SIG-M5 (cell line): ENCODE measurements at places on chromosomes 5 and 9.

DNA sequence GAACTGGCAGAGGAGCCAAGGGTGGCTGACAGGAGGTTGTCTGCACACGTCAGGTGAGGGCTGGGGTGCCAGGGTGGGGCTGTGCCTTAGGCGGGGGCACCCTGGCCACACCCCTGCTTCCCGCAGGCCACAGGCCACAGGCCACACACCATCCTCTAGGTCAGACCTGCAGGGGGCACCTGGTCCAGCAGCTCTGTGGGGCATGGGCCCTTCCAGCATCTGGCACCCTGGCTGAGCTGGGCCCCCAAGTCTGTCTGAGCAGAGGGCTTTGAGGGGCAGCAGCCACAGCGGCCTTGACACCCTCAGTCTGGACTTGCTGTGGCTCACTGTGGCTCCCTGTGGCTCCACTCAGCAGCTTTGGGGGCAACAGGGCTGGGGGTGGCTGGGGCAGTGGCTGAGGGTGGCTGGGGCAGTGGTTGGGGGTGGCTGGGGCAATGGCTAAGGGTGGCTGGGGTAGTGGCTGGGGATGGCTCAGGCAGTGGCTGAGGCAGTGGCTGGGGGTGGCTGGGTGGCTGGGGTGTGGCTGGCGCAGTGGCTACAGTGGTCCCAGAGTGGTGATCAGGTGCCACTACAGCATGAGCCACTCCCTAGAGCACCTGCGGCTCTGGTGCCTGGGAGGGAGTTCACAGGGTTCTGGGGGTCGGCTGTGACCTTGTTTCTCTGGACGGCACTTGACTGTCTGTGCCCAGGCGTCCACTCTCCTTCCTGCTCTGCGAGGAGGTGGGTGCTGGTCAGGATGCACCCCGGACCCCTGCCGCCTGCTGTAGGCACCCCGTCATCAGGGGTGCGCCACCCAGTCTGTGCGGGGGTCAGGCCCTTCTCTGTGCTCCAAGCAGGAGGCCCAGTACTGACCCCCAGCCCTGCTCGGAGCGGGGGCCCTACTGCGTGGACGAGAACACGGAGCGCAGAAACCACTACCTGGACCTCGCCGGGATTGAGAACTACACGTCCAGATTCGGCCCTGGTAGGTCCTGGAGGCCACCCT, 27.1 kb downstream of the NKD2 start:
- no peak for DNase-seq

GRCh38 chr5:137113161-137113560, 386.0 kb downstream of the SPOCK1 start:
- no peak for DNase-seq

- peak; percentile 33 for DNase-seq
Measured at GRCh38 chr9:6703898-6704639, 53.7 kb upstream of the KDM4C start.

DNA sequence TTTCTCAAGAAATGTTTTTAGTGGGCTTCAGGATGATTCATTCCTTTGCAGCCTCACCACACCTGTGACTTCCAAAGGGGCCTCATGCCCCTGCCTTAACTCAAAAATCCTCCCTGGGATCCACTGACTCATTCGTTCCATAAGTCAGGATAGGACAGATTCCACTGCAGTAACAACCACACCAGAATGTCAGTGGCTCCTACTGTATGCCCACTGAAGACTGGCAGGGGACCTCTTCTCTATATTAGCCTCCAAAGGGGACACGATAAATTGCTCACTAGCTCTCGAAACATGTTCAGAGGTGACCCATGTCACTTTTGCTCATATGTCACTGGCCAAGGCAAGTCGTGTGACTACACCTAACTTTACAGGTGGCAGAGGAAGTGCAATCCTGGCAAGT, 25.7 kb upstream of the LHX2 start:
- no peak for DNase-seq

DNA sequence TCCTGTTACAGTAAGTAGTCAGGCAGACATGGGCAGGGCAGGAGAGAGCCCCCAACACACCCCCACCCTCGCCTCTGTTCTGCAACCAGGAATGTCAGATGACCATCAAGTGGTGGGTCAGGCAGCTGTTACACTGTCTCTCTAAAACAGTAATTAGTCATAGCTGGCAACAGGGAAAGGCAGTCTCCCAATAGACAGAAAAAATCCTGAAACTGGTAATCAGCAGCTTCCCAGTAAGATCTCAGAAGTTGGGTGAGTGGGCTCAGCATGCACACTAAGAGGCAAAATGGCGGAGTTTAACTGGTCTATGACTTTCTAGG, 90.2 kb downstream of the C5orf15 start:
- DNase-seq: no peak

DNA sequence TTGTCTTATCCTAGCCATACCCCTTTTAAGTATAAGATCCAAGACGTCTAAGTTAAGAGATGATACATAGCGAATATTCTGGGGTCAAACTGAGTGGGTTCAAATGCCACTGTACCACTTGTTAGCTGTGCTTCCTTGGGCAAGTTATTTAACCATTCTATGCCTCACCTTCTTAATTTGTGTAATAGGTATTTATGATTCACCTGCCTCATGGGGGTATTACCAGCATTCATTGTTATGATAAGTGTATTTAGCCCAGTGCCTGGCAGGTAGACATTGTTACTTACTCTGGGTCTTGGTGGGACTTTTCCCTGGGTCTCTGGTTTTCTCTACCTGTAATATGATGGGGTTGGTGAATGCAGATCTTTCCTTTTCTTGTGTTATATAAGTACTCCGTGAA, 3.8 kb downstream of the LARP1 start:
- no peak for DNase-seq

- no peak for DNase-seq
Measured at GRCh38 chr9:74412236-74412979, 84.7 kb upstream of the RORB start.

DNA sequence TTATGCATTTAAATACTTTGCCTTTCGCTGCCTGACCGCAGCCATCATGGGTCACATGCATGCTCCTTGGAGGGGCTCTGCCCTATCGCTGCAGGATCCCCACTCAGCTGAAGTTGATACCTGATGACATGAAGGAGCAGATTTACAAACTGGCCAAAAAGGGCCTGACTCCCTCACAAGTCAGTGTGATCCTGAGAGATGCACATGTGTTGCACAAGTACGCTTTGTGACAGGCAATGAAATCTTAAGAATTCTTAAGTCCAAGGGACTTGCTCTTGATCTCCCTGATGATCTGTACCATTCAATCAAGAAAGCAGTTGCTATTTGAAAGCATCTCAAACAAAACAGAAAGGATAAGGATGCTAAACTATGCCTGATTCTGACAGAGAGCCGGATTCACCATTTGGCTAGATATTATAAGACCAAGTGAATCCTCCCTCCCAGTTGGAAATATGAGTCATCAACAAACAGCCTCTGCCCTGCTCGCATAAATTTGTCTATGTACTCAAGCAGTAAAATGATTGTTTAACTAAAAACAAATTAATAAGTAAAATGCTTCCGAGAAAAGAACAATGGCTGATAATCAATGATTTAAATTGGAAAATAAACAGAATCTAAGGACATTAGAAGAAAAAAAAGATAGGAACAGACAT, 41.6 kb upstream of the PPP2CA start:
- DNase-seq: no peak

GRCh38 chr5:56974241-56974640, 22.3 kb upstream of the MIER3 start:
- no peak for DNase-seq

DNA sequence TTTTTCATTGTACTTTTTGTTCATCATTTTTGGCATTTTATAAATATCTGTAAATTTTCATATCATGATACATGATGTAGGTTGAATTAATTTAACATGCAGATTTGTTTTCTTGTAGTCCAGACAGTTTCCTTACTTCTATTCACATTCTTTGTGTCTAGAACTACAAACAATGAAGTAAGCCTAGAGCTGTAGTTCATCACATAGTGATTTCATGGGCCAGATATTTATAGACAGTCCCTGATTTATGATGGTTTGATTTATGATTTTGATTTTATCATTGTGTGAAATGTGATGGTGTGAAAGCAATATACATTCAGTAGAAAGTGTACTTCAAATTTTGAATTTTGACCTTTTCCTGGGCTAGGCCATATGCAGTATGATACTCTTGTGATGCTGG, 139.0 kb downstream of the ARHGEF28 start:
- DNase-seq: no peak

GRCh38 chr9:89978185-89978584, 373.4 kb downstream of the GADD45G start:
- DNase-seq: no peak

DNA sequence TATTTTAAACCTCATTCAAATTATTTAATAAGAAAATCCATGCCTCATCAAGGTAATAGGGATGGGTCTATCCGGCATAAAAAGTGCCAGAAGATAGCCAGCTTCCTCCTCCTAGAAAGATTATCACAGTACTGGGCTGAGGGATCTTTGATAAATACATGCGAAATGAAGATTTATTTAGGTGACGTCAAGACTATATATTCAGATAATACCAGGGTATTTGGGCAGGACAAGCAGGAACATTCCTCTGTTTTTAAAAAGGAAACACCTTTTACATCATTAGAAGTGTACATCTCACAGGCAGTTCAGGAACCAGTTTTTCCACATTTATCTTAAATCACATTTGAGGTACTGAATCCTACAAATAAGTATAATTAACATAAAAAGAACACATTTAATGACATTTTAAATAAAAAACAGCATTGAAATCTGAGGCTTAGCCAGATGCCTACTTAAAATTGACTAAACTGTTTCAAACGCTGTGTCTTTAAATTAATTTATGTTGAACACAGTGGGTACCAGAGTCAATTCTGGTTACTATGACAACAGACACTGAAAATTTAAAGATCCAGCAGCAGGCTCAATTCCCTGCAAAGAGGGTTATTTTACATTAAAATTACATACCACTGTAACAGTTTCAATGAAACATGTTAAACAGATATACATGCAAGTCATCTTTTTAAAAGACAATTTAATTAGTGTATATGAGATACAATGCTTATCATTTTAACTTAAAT, 124.7 kb upstream of the SLCO6A1 start:
- DNase-seq: no peak

GRCh38 chr5:6814816-6815215, 101.6 kb downstream of the TENT4A start:
- DNase-seq: no peak

DNA sequence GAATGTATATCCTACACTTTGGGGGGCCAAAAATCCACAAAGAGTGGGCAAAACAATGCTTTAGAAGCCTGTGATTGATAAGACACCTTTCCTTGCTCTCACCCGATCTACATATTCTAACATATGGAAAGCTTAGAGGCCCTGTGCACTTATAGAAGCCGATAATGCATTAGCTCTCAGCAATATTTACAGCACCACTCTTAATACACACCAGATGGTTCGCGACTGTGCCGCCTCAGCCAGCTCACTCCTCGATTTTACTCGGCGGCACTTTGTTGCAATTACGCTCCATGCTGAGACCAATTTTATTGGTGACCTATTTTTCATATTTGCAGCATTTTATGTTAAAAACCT, 18.8 kb downstream of the NR2F1 start:
- no peak for DNase-seq

DNA sequence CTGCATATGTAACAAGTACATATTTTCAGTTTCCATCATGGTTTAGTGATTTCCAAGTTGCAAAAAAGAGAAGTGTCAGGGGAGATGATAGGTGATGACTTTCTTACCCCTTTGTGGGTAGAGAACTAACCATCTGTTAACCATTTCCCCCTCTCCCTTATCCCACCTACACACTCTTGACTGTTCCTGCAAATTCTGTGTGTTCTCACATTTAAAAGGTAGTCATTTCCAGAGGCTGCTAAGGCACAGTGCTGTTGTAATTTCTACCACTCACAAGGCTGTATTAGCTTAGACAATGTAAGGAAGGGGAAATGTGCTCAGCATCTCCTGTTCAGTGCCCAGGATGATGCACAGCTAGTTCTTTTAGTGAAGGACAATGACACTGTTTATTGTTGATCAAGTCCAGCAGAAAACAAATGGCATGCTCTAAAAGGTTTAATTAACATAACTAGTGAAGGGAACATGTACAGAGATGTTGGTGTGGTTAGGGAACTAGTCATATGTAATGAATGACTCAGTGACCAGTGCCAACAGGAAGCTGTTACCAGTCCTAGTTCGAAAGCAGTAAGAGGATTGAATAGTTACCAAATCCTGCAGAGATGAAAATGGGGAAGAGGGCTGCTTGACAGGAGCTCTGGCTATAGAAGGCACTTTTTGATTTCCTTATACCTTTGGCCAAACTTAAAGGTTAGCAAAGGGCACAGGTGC, 165.1 kb downstream of the PLK2 start:
- no peak for DNase-seq

GRCh38 chr9:27053369-27054022, 48.0 kb upstream of the LRRC19 start:
- DNase-seq: no peak

DNA sequence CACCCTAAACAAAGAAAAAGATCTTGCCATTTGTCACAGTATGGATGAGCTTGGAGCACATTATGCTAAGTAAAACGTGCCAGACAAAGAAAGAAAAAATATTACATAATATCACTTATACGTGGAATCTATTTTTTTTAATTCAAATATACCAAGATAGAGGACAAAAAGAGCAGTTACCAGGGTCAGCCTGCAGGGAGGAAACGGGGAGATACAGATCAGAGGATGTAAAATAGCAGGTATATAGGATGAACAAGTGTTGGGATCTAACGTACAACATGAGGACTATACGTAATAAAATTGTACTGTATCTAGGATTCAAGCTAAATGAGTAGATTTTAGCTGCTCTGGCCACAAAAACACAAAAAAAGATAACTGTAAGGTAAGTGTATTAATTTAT, 247.5 kb downstream of the TMEM161B start:
- DNase-seq: no peak

DNA sequence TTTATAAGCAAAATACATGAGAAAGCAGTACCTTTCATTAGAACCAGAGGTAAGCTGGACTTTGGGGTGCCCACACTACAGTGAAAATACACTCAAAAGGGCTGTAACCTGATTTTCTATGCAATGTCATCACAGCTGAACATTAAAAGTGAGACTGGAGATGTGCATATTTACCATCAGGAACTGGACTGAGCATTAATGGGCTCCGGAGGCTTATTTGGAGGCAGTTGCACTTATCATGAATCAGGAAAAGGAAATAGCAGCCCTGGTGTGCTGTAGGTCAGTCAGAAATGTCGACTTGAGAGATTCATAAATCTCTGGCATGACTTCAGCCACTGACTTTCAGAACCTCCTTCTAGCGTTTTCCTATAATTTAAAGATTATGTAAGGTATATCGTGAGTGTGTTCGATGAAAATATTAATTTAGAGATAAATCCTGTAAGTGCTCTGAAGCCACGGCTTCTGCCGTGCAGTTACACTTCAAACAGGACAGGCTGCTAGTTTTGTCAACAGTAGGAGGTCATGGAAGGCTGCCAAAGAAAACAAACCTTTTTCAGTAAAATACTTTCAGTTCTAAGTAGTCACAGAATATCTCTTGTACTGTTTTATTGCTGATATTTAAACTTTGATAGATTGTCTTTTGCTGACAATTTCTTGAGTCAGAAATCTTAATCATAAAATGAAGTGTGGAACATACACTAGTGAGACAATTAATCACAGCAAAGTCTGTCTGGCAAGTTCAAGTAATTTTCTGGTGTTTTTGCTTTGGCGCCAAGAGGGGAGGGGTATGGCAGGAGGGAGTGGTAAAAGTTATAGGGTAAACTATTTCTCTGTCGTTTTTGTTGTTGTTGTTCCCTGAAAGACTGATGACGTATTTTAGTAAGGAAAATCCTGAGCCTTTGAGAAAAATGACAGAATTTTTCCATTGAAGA, 939.7 kb downstream of the NR2F1-AS1 start:
- no peak for DNase-seq

GRCh38 chr9:92642041-92642451, 27.9 kb downstream of the IPPK start:
- no peak for DNase-seq

- DNase-seq: no peak
Measured at GRCh38 chr5:141439411-141440141, 9.3 kb downstream of the PCDHGA12 start.

GRCh38 chr5:138946831-138947560, 71.9 kb upstream of the LRRTM2 start:
- no peak for DNase-seq
